Articular chondrocyte of knee joint (primary cell): ENCODE measurements at places on chromosomes 11 and 22. TPM values are rescaled to one million over a fixed set of nuclear protein-coding genes. Genes with fewer than 3 reads are reported as not detected.

CST6 gene
- total RNA-seq: 3.0 and 7.6 TPM in 2 replicates

GLYATL1 gene
- 0.13 and 0.43 TPM in 2 replicates for total RNA-seq

CCDC81 gene
- total RNA-seq: 0.52 and 1.1 TPM in 2 replicates

NECTIN1 gene
- total RNA-seq: 4.6 and 6.0 TPM in 2 replicates

OR56A1 gene
- not detected in 2 replicates for total RNA-seq

CASP4 gene
- 171 and 372 TPM in 2 replicates for total RNA-seq

FXYD6 gene
- total RNA-seq: 1.9 and 3.9 TPM in 2 replicates
